ENCODE measurements at places on chromosomes 13 and 19. TPM values are rescaled to one million over a fixed set of nuclear protein-coding genes. Genes with fewer than 3 reads are reported as not detected.

- no peaks in the 10 kb centered on the region for H3K36me3 ChIP-seq
- H3K4me3 ChIP-seq = peak within 1 kb of the TSS; percentile 84
- DNase-seq = peak; percentile 84
Measured at GRCh38 chr19:32691291-32691951, at the start of gene NUDT19. Gene NUDT19 (plus strand): TSS chr19:32691821. CDS start chr19:32691961, 140 bp downstream.

DNA sequence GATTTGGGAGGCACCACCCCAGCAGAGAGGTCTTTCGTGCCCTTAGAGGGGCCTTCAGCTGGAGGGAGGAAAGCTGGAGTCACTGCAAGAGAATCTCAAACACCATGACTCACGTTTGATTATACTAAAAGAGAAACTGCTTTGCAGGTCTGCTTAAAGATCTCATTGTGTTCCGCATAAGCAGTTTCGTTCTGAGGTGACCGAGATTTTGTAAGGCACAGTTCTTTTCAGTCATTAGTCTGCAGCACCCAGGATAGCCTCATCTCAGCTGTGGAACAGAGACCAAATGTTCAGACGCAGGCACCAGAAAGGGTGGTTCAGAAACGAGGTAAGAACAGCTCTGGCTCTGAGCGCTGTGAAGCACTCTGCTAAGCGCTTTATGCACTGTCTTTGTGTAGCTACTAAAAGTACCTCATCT, 71.2 kb upstream of the GTF3A start:
- no peaks in the 10 kb centered on the region for H3K27me3 ChIP-seq
- no peak overlapping the region for H3K27ac ChIP-seq
- no peaks in the 10 kb centered on the region for H3K4me1 ChIP-seq
- no peak overlapping the region for H3K4me3 ChIP-seq
- H3K36me3 ChIP-seq = no peaks in the 10 kb centered on the region
- no peak for DNase-seq

OR7A5 gene
- not detected for polyA plus RNA-seq

GRCh38 chr19:43353606-43354304, at the start of gene CD177:
Gene CD177 (plus strand): TSS chr19:43353686. CDS start chr19:43353715, 29 bp downstream.
- H3K36me3 ChIP-seq = no peaks in the 10 kb centered on the region
- no peak within 1 kb of the TSS for H3K27ac ChIP-seq
- DNase-seq = no peak
- peaks cover 4% of the 10 kb centered on the region for H3K27me3 ChIP-seq
- no peak within 1 kb of the TSS for H3K4me3 ChIP-seq

DNA sequence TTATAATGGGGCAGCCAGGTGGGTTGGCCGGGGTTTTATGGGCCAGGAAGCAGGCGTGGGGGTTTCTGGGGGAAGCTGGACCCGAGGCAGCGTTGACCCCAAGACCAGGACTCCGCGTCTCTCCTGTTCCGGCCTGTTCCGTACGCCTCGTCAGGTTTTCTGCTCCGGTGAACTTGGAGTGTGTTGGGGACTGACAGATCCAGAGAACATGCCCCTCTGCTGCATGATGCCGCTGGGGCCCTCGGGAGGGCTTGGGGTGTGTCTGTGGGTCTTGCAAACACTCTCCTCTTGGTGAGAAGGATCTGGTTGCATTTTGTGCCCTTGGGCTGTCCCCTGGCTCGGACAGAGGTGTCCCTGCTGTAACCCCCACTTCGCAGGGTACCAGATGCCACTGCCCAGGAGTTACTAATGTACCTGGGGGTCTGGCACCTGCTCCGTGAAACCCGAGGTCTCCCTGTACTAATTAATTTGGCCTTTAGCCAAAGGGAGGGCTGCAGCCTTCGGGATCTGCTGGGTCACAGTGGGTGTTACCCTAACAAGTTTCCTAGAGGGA, 15.6 kb downstream of the KDM4B start:
- no peak for DNase-seq
- no peaks in the 10 kb centered on the region for H3K27me3 ChIP-seq
- peaks cover 9% of the 10 kb centered on the region for H3K4me1 ChIP-seq

DNA sequence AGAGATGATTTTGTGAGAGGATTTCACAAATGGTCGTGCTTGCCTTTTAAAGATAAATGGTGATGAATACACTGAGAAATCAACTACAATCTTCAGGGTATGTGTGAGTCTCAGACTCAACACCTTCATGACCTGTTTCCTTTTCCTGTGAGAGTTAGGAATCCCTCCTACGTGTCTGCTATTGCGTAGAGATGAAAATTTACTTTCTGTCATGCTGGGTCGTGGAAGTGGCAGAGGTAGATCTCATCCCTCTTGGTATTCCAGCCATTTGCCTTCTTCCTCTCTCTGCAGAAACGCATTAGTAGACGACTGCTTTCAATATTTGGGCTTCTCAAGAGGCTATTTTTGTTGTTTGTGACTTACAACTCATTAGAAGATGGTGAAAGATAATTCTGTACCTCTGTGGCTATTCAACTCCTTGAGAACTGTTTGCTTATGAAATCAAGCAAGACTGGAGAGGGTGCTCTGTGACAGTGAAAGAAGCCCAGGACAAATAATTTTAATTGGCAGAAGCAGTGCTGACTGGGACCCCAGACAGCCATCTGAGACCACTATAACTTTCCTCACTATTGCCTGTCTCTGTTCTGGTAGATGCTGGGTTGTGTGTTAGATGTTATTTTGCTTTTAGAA, 233.1 kb downstream of the LACC1 start:
- H3K36me3 ChIP-seq = no peaks in the 10 kb centered on the region
- DNase-seq = no peak
- H3K27me3 ChIP-seq = no peaks in the 10 kb centered on the region
- H3K27ac ChIP-seq = peak overlapping the region; percentile 44

GRCh38 chr13:20127562-20128458, 33.0 kb downstream of the GJA3 start:
- H3K4me1 ChIP-seq = no peaks in the 10 kb centered on the region
- peak overlapping the region; percentile 72 for H3K4me3 ChIP-seq
- peak; percentile 57 for DNase-seq
- H3K36me3 ChIP-seq = no peaks in the 10 kb centered on the region
- H3K27ac ChIP-seq = peak overlapping the region; percentile 88
- H3K27me3 ChIP-seq = no peaks in the 10 kb centered on the region

TICAM1 gene
- polyA plus RNA-seq = 6.3 TPM

- H3K4me3 ChIP-seq = peak overlapping the region; percentile 83
- no peaks in the 10 kb centered on the region for H3K27me3 ChIP-seq
- DNase-seq = no peak
Measured at GRCh38 chr19:38852231-38853044, 2.7 kb upstream of the HNRNPL start.

PRKCG gene
- not detected for polyA plus RNA-seq

PABPC3 gene
- polyA plus RNA-seq = 0.08 TPM

PEG3 gene
- 2.2 TPM for polyA plus RNA-seq

DNA sequence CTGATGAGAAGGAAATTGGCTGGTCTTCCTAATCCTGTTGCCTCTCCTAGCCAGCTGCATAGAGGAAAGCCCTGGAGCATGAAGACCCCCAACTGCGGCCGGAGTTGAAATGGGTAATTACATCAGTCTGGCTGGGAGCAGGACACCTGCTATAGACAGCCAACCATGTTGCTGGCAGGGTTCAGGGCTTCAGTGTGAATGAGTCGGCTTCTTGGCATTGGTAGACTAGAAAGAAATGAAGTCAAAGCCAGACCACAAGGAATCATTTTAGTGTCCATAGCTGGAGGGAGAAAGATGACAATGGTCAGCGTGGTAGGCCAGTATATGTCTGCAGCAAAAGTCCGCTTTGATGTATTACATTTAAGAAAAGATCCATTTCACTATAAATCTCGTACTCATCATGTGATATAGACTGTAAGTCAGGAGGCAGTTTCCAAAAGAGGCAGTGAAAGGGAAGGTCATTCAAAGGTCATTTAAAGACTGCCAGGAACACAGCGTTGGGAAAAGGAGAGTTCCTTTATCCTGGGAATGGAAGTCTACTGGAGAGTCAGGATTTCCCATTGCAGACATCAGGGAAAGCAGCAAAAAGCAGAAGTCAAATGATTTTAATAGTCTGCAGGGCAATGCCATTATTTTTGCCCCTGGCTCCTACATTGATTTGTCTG, 262.7 kb downstream of the DNAJC15 start:
- no peak overlapping the region for H3K27ac ChIP-seq
- no peaks in the 10 kb centered on the region for H3K36me3 ChIP-seq
- no peak for DNase-seq
- H3K4me3 ChIP-seq = no peak overlapping the region

DNA sequence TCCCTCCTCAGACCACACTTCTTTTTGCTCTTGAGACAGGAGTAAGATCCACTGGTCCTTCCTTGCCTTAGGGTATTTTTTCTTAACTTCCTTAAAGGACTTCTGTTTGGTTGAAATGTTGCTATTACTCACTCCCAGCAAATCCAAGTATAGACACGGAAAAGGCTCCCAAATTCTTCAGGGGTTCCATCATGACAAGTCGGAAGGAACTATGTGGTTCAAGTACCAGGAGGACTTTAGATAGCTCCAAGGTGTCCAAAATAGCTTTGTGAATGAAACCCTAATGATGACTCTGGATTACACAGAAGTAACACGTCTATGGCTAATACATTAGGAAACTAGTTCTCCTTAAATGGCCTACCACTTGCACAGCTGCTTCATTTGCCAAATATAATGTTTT, 238.7 kb downstream of the KCTD12 start:
- DNase-seq = no peak
- H3K36me3 ChIP-seq = no peaks in the 10 kb centered on the region
- no peak overlapping the region for H3K4me3 ChIP-seq
- H3K27me3 ChIP-seq = no peaks in the 10 kb centered on the region

GRCh38 chr13:43019811-43020210, 3.6 kb upstream of the DNAJC15 start:
- DNase-seq = no peak
- no peak overlapping the region for H3K27ac ChIP-seq
- peaks cover 5% of the 10 kb centered on the region for H3K4me1 ChIP-seq
- H3K4me3 ChIP-seq = no peak overlapping the region
- H3K27me3 ChIP-seq = no peaks in the 10 kb centered on the region

ZNF578 gene
- 0.09 TPM for polyA plus RNA-seq

DNA sequence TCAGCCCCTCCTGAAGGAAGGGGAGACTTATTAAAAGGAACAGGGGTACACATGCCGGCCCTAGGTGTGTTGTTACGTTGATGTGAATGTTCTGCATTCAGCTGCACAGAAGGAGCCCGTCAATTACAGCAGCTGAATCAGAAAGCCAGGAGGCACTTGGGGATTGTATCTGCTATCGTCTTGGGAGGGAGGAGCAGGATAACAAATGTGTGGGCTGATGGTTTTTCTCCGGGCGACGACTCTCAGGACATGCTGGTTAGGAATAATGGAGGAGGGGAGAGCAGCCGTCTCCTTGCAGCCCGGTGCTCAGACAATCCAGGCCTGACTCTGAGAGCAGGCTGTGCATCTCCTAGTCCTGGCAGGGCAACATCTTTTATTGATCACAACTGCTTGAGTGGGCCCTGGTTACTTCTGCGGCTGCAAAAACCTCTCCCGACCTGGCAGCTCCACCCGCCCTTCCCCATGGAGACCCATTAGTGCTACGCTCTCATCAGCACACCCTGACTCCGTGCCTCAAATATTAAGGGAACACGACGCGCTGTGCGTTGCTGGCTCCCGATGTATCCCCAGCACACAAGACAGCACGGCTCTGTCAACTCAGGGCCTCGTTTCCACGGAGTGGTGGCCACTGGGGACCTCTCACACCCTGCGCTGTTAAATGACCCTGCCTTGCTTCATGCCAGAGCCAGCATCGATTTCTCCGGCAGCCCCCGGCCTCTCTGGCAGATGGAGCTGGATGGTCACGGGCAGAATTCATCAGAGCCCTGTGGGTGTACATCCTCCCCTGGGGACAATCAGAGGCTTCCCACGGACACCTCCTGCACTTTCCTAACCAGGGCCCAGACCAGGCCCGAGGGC, 25.3 kb downstream of the PEPD start:
- no peaks in the 10 kb centered on the region for H3K27me3 ChIP-seq
- no peak overlapping the region for H3K27ac ChIP-seq
- no peak for DNase-seq
- peaks cover 6% of the 10 kb centered on the region for H3K36me3 ChIP-seq

BRME1 gene
- polyA plus RNA-seq = 0.51 TPM

DNA sequence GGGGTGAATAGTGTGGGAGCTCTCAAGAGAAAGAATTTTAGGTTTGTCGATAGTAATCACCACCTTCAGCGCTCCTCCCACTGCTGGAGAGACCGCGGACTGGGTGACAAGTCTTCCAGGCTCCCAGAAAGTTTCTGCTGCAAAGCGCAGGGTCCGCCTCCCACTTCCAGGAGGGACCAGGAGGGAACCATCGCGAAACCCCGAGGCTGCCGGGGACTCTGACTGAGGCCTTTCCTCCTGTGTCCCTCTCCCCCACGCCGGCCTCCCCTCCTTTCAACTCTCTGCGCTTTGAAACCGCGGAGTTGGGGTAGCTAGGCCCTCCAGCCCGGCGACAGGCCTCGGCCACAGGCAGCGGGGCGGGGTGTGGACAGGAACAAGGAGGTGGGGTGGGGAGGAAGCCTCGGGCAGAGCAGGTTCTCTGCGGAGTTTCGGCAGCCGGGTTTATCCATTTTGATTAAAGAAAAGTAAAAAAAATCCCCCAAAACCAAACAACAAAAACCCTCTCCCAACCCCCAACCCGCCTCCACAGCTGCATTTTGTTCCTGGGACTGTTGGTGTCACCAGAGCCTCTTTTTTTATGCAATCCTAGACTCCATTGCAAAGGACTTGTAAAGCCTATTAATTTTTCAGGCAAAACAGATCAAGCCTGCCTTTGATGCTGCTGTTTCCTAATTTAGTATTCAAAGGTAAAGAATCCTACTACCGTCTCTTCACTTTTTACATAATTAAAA, 157.2 kb downstream of the TM9SF2 start:
- H3K27ac ChIP-seq = peak overlapping the region; percentile 76
- H3K27me3 ChIP-seq = no peaks in the 10 kb centered on the region
- DNase-seq = peak; percentile 53
- H3K4me1 ChIP-seq = peaks cover 24% of the 10 kb centered on the region

DNA sequence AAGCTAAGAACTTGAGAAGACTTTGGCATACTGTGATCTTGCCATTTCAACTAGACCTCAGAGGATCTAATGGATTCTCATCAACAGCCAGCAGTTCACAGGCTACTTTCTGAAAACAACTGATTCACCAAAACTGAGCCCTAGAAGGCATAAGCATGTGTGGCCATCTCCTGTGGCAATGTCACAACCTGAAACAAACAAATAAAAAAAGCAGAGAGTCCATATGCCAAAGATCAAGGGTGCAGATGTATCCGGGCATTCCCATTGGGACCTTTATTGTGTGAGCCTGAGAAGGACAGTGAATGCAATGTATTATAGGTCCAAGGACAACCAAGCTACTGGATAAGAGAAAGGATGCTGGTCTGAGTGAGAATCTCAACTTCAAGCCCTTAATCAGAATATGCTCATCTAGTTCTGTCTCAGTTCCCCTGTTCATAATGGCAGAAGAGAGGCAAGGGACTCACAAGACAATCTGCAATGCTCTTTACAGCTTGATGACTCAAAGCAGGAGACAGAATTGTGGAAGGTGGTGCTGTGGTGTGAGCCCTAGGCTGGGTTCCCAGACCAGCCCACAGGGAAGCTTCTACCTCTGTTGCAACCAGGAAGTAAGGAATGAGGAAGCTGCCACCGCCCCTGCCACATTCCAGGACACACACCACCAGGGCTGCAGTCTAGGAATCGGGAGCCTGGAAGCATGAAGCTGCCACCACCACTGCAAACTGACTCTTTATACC, 133.7 kb downstream of the RAP2A start:
- H3K4me3 ChIP-seq = no peak overlapping the region
- no peaks in the 10 kb centered on the region for H3K36me3 ChIP-seq
- DNase-seq = no peak
- no peaks in the 10 kb centered on the region for H3K27me3 ChIP-seq

Data from liver (tissue), 10 donors.